Endothelial cell of umbilical vein (primary cell): ENCODE measurements at places on chromosomes 5 and 9.

- no peak for DNase-seq
Observed at GRCh38 chr5:97418462-97418861, 235.4 kb upstream of the RIOK2 start.

DNA sequence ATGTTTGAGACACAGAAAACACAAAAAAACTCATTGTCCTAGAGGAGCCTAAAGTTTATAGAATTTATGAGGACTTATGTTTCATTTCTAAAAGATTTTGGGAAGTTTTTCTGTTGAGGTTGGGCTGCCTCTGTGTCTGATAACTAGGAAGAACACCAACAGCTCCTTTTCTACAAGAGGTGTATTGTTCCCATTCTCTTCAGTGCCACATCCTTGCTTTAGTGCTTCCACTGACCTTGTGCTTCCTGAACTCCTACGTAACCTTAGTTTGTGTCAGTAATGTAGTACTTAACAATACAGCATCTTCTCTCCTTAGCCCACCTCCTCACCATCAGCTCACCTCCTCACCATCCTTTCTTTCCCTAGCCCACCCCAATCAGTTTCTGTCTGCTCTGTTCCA, 117.3 kb upstream of the TNC start:
- no peak for DNase-seq

GRCh38 chr5:110880413-110880812, 141.6 kb downstream of the SLC25A46 start:
- DNase-seq: no peak

- DNase-seq: peak; percentile 40
Observed at GRCh38 chr5:142491270-142491669, 166.4 kb upstream of the SPRY4 start.

DNA sequence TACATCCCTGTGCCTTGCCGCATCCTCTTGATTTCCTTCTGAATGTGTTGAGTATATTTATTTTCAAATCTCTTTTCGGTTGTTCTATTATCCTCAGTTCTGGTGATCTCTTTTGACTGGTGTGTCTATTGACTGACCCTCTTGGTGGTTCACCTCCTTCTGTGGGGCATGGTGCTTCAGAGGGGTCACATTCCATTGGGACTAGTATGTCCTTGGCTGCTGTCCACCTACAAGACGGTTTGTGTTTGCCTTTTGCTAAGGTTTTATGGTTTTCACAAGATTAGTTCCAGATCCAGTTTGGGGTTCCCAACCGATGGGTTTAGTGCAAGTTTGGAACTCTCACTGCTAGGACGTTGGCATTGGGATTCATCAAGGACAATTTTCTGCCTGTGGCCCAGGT, 66.6 kb downstream of the PHF2 start:
- DNase-seq: no peak

- DNase-seq: no peak
Observed at GRCh38 chr9:86734771-86735170, 212.5 kb downstream of the GAS1 start.

- no peak for DNase-seq
Observed at GRCh38 chr9:9299134-9299533, 1313.7 kb downstream of the PTPRD start.

GRCh38 chr5:14818931-14819790, 52.4 kb downstream of the ANKH start:
- DNase-seq: no peak

GRCh38 chr5:6728011-6728794, 15.0 kb downstream of the TENT4A start:
- no peak for DNase-seq

DNA sequence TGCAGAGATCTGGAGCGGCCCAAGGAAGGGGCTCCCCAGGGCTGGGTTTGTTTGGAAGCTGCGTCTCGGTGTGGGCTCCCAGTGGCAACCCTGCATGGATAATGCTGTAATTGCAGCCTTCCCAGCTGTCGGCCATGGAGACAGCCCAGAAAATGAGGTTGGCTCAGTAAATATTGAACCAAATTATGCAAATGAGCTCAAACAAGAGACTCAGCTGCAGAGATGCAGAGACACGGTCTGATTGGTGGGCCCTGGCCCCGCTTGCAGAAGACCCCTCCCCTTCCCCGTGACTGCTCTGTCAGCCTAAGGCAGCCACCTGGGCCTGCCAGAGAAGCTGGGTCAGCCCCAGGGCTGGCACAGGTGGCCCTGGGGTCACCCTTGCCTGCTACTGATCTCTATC, 75.9 kb downstream of the RAD23B start:
- no peak for DNase-seq

- peak; percentile 14 for DNase-seq
Observed at GRCh38 chr9:123335193-123335985, 20.6 kb upstream of the CRB2 start.

DNA sequence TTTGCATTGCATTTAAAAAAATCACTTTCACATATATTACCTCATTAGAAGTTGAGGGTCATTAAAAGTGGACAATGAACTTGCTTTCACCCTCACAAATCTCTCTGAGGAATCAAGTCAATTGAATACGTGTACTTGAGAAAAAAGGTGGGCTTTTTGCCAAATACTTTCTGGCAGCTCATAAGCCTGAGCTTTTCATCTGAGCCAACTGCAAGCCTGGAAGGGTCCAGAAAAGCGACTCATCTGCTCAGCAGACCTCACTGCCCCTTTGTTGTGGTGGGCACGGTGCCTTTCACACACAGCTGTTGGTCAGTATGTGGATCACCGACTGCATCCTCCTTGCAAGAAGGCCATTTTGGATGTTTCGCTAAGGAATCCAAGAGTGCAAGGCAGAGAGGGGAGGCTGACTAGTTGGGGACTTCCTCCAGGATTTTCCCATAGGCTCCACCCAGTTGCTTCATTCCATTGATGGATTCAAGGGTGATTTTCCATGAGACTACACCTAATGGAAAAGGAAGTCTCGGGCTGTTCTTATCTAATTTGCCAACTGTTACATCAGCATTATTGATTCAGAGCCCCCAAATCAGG, 564.7 kb downstream of the PDE4D start:
- DNase-seq: peak; percentile 85
